Chondrocyte (in vitro differentiated cells): ENCODE measurements at places on chromosomes 12 and 14. TPM values are rescaled to one million over a fixed set of nuclear protein-coding genes. Genes with fewer than 3 reads are reported as not detected.

DNA sequence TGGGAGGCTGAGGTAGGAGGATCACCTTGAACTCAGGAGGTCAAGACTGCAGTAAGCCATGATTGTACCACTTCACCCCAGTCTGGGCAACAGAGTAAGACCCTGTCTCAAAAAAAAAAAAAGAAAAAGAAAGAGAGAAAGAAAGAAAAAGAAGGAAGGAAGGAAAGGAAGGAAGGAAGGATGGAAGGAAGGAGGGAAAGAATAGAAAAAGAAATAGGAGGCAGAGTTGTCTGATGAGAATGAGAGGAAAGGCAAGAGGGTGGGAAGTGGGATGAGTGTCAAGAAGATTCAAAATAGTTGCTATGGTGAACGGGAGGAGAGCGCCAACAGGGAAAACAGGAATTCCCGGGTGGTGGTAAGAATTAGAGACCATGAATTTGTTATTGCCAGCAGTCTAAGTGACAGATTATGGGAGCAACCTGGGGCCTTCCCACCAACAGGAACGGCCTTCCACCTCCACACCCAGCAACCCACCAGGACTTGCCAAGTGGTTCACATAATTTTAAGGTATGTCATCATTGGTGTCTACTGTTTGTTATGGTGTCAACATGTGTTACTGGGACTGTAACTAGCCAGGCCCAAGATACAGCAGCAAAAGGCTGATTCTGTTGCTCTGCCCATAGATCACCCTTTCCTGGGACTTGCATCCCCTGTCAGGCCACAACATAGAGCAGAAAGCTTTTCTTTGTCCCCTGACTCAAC, 36.1 kb upstream of the C12orf76 start:
- H3K27me3 ChIP-seq, result peaks cover 9% of the 10 kb centered on the region
- H3K36me3 ChIP-seq, result no peaks in the 10 kb centered on the region
- no peak for DNase-seq
- no peak overlapping the region for H3K27ac ChIP-seq
- no peak overlapping the region for H3K4me3 ChIP-seq
- peaks cover 4% of the 10 kb centered on the region for H3K4me1 ChIP-seq

Gene KLHDC1
- 3.3 to 7.2 TPM (median 4.5 TPM) in 3 replicates for total RNA-seq

GRCh38 chr14:52269982-52270381, 2.5 kb downstream of the PTGDR start:
- H3K4me1 ChIP-seq, result peaks cover 35% of the 10 kb centered on the region
- no peak for DNase-seq
- H3K36me3 ChIP-seq, result peaks cover 4% of the 10 kb centered on the region

- peaks cover 1% of the 10 kb centered on the region for H3K27me3 ChIP-seq
- peaks cover 2% of the 10 kb centered on the region for H3K36me3 ChIP-seq
- no peak for DNase-seq
Observed at GRCh38 chr12:12070674-12071656, at the start of gene BCL2L14. Gene BCL2L14, plus strand, starts transcription at chr12:12070939. Its CDS starts 8,367 bp downstream, at chr12:12079306.

Gene RFX4
- not detected in 3 replicates for total RNA-seq

DNA sequence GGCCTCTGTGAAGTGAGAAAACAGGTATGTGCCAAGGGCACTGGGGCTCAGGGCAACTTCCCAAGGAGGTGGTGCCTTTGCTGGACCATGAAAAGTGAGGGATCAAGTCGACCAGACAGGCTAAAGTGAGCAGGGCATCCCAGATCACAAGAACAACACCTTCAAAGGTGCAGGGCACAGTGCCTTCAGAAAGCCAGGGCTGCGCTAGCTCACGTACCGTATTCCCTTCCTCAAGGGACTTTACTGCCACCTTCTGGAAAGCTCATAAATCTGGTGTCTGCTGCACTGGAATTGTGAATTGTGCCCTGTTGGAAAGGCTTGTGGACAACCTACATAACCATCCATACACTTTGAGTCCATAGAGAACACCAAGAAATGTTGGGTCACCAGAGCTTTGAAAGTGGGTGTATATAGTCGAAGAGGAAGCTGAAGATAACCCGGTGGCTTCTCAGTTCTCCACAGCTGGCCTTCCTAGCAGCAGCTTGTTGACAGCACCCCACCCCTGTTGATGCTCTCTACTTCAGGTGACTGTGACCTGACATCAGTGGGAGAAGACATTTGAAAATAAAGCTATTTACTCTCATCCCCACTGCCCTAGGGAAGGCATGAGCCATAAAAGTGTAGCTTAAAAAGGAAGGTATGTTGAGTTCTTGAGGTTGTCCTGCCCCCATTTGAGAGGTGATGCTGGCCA, 24.5 kb downstream of the FIGNL2 start:
- no peak overlapping the region for H3K27ac ChIP-seq
- H3K27me3 ChIP-seq, result peaks cover 7% of the 10 kb centered on the region
- no peak for DNase-seq

- no peak for DNase-seq
- H3K27me3 ChIP-seq, result peaks cover 11% of the 10 kb centered on the region
- H3K36me3 ChIP-seq, result no peaks in the 10 kb centered on the region
- H3K27ac ChIP-seq, result no peak overlapping the region
- H3K4me1 ChIP-seq, result peaks cover 23% of the 10 kb centered on the region
- H3K4me3 ChIP-seq, result no peak overlapping the region
Observed at GRCh38 chr12:130956456-130957303, 3.0 kb downstream of the ADGRD1 start.

Gene SHMT2
- total RNA-seq, result 112 to 292 TPM (median 291 TPM) in 3 replicates

- H3K36me3 ChIP-seq, result no peaks in the 10 kb centered on the region
- no peak overlapping the region for H3K4me3 ChIP-seq
- DNase-seq, result no peak
Observed at GRCh38 chr12:124761871-124762270, 101.8 kb downstream of the SCARB1 start.

DNA sequence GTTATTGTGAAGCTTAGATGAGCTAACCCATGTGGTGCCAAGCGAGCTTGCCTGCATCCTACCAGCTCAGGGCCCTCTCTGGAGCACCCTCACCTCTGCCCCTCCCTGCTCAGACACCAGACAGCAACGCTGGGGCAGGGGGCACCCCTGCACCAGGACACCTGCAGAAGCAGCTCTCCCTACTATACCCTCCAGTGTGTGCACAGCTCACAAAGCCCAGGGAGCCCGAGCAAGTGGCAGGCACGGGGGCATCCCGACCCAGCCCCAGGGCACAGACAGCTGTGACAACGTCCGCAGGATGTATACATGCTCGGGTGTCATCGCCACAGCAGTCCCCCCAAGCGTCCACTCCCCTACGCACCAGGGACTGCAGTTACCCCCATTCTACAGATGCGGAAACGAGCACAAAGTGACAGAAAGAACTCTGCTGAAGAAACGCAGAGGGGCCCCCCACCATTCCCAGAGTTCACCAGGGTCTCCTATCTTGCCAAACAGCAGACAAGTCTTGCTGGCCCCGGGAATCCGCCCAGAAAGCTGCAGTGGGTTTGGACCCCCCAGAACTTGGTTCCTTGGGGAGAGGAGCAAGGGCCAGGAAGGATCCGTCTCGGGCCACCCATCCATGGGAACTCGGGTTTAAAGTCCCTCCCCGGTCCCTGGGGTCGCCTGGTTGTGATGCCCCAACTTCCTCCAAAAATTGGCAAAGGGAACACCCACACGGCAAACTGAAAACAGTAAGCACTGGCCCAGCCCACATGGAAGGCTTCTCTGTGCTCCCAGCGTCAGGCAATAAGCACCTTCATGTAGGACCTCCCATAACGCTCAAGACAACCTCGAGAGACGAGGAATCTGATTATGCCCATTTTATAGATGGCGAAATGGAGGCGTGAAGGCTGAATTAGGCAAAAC, 12.0 kb downstream of the NCOR2 start:
- H3K4me3 ChIP-seq, result no peak overlapping the region
- peak; percentile 88 for DNase-seq
- H3K36me3 ChIP-seq, result no peaks in the 10 kb centered on the region
- peaks cover 52% of the 10 kb centered on the region for H3K4me1 ChIP-seq
- no peaks in the 10 kb centered on the region for H3K27me3 ChIP-seq
- no peak overlapping the region for H3K27ac ChIP-seq

GRCh38 chr12:4045786-4046494, 172.7 kb upstream of the PARP11 start:
- H3K36me3 ChIP-seq, result no peaks in the 10 kb centered on the region
- no peaks in the 10 kb centered on the region for H3K4me1 ChIP-seq
- no peak overlapping the region for H3K4me3 ChIP-seq
- H3K27me3 ChIP-seq, result peaks cover 72% of the 10 kb centered on the region

Gene IGF1
- 0.64 to 1.4 TPM (median 1.3 TPM) in 3 replicates for total RNA-seq

GRCh38 chr12:109109746-109110350, 6.5 kb upstream of the ACACB start:
- no peaks in the 10 kb centered on the region for H3K27me3 ChIP-seq
- H3K4me1 ChIP-seq, result peaks cover 19% of the 10 kb centered on the region
- H3K36me3 ChIP-seq, result peaks cover 12% of the 10 kb centered on the region
- no peak overlapping the region for H3K4me3 ChIP-seq

GRCh38 chr14:92973261-92973797, 50.4 kb downstream of the CHGA start:
- no peak overlapping the region for H3K4me3 ChIP-seq
- peaks cover 10% of the 10 kb centered on the region for H3K36me3 ChIP-seq
- no peak overlapping the region for H3K27ac ChIP-seq
- peak; percentile 59 for DNase-seq
- H3K4me1 ChIP-seq, result peaks cover 5% of the 10 kb centered on the region
- no peaks in the 10 kb centered on the region for H3K27me3 ChIP-seq

DNA sequence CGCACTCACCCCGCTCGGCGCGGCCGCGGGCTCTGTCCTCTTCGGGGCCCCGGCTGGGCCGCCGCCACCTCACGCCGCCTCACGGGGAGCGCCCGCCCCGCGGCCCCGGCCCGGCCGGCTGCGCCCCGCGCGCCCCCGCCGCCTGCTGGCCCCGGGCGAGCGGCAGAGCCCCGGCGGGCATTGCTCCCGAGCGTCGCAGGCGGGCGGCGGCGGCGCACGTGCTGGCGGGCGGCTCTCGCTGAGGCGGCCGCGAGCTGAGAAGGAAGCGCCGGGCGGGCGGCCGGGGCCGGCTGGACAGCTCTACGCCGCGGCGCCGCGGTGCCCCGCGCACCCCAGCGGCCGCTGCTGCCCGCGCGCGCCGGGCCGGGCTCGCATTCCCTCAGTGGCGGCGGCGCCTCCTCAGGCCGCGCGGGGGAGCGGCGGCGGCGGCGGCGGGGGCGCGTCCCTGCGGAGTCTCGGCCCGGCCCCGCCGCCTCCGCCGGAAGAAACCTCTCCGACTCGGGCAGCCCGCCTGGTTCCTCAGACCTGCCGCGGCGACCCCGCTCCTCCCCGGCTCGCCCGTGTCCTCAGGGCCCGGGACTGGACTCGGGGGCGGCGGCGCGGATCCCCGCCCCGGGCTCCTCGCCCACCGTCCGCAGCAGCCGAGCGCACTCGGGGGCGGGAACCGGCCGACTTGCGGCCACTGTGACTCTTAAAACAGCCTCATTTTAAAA, at the start of gene PITPNM2:
TSS of gene PITPNM2 (minus strand) at position 347 of the 713 bp plus-strand sequence. CDS start 116,500 bp downstream, outside the sequence.
- DNase-seq, result no peak
- peak within 1 kb of the TSS; percentile 69 for H3K4me3 ChIP-seq
- H3K27me3 ChIP-seq, result no peaks in the 10 kb centered on the region

GRCh38 chr12:101779626-101780025, 40.4 kb upstream of the SYCP3 start:
- H3K4me3 ChIP-seq, result no peak overlapping the region
- H3K4me1 ChIP-seq, result peaks cover 27% of the 10 kb centered on the region
- DNase-seq, result no peak
- no peak overlapping the region for H3K27ac ChIP-seq

GRCh38 chr14:105419195-105420091, at the start of gene MTA1:
Gene MTA1, plus strand, starts transcription at chr14:105419827. Its CDS starts 209 bp downstream, at chr14:105420036.
- no peaks in the 10 kb centered on the region for H3K36me3 ChIP-seq
- H3K4me1 ChIP-seq, result peaks cover 40% of the 10 kb centered on the region
- peak within 1 kb of the TSS; percentile 8 for H3K27ac ChIP-seq

GRCh38 chr12:112808156-112808555, 16.6 kb downstream of the RPH3A start:
- no peaks in the 10 kb centered on the region for H3K4me1 ChIP-seq
- no peak for DNase-seq
- H3K36me3 ChIP-seq, result no peaks in the 10 kb centered on the region
- H3K27ac ChIP-seq, result no peak overlapping the region
- peaks cover 11% of the 10 kb centered on the region for H3K27me3 ChIP-seq

- DNase-seq, result no peak
- no peaks in the 10 kb centered on the region for H3K27me3 ChIP-seq
- no peaks in the 10 kb centered on the region for H3K36me3 ChIP-seq
- H3K27ac ChIP-seq, result no peak overlapping the region
- no peak overlapping the region for H3K4me3 ChIP-seq
- H3K4me1 ChIP-seq, result no peaks in the 10 kb centered on the region
Observed at GRCh38 chr12:88723219-88723618, 142.9 kb upstream of the KITLG start.

Gene CLECL1
- total RNA-seq, result not detected in 3 replicates

DNA sequence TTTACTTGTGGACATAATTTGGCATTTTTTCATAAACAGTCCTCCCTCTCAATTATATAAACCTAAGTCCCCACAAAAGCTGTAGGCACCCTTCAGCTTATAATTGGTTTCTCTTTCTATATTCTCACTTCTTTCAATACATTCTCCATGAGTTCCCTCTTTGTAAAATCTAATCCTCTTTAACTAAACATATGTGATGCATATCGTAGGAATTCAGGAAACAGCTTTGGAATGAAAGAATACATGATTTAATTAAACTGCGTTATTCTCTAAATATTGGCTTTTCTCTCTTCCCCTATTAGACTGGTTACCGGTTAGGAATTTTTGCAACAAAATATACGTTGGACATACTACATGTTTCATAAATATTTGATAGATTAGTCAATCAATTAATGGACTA, 1122.6 kb downstream of the FLRT2 start:
- DNase-seq, result no peak
- no peaks in the 10 kb centered on the region for H3K36me3 ChIP-seq
- H3K4me1 ChIP-seq, result peaks cover 3% of the 10 kb centered on the region

Gene CLEC4D
- not detected in 3 replicates for total RNA-seq

DNA sequence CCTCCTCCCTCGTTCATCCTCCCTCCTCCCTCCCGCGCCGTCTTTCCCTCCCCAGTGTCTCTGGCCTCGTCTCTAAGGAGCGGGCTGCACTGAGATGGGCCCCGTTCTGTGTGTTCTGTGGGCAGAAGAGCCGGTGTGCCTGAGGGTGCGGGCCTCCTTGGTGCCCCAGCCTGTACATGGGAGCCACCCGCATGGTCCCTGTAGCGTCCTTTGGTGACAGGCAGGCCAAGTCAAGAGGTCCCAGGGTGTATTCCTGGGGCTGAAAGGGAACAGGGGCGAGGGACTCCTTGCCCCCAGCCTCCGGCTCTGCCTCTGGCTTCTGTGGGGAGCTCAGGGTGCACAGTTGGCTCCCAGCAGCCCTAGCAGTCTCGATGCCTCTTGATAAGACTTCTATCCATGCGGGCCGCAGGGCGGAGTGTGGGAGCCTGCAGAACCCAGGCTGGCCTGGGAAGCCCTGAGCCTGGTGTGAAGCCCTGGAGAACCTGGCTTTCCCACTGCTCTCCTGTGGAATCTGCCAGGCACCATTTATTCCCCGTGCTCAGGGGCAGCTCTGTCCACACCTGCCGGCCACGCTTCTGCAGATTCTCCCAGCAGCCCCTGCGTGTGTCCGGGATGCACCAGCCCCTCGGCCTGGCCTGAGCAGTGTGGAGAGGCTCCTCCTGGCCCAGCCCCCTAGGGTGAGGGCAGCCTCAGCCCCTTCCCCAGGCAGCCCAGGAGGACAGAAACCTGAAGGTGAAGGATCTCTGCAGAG, 181.3 kb downstream of the KIF26A start:
- H3K27ac ChIP-seq, result no peak overlapping the region
- no peak overlapping the region for H3K4me3 ChIP-seq
- peak; percentile 85 for DNase-seq

GRCh38 chr12:32609966-32610365, 69.1 kb upstream of the DNM1L start:
- H3K27ac ChIP-seq, result no peak overlapping the region
- H3K27me3 ChIP-seq, result no peaks in the 10 kb centered on the region
- no peak for DNase-seq

- peaks cover 41% of the 10 kb centered on the region for H3K4me1 ChIP-seq
- peaks cover 12% of the 10 kb centered on the region for H3K36me3 ChIP-seq
- no peak overlapping the region for H3K4me3 ChIP-seq
- no peaks in the 10 kb centered on the region for H3K27me3 ChIP-seq
- DNase-seq, result no peak
Observed at GRCh38 chr14:22560662-22561365, 28.2 kb downstream of the DAD1 start.
